ENCODE measurements at places on chromosomes 11 and 22.

DNA sequence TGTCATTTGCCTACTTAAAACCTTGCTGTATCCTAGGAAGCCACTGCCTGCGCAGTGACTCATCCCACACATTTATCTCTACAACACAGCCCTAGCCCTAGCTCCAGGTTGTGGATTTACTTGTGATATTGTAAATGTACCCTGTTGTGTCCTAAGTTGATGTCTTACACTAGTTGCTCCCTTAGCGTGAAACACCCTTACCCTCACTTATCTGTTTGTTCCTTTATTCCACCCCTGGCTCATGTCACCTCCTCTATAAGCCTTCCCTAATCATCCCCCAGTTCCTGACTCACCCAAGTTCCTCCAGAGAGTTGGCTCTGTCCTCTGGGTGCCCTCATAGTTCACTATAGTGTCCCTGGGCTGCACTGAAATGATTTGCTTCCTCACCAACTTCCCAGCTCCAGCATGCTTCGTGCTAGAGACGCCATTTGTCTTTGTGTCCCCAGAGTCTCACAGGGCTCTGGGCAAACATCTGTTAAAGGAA, 431.8 kb upstream of the FAT3 start:
- no peak for DNase-seq

- no peak for DNase-seq
Observed at GRCh38 chr11:73201888-73202780, 15.9 kb upstream of the P2RY2 start.

DNA sequence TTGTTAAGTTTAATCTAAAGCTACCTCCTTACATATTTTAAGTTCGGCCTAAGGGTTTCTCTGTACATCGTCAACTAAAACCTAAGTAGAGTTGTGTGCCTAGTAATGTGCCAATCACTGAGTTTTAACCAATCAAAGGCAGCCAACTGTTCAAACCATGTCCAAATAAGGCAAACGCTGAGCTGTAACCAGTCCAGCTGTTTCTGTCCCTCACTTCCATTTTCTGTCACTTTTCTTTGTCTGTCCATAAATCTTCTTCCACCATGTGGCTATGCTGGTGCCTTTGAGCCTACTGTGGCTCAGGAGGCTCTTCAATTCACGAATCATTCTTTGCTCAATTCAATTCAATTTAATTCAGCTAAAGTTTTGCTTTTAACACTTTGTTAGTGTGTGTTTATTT, 13.9 kb upstream of the ATXN10 start:
- DNase-seq: no peak

DNA sequence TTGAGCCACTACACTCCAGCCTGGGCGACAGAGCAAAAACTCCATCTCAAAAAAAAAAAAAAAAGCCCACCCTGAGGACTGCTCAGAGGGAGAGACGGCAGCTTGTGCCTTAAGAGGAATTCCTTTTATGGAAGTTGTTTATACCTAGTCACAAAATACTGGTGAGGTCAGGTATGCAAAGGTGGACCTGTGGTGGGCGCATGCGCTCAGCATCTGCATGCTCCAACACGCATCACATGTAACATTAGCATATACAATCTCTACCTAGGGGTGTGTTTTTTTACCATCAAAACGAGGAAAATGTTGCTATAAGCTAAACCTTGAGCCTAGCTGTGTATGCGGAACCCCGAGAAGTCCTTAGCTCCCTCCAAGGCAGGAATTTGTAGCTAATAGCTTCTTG, 6.8 kb upstream of the SART1 start:
- no peak for DNase-seq

GRCh38 chr11:127003260-127003981, 2.9 kb upstream of the KIRREL3 start:
- no peak for DNase-seq

Measured in CD8-positive, alpha-beta memory T cell (primary cell).